NK-92 treated with Interleukin-12 subunit alpha and Interleukin-12 subunit beta, amount 100 ng/mL, for 24 hours (cell line): ENCODE measurements at places on chromosomes 2 and 18.

DNA sequence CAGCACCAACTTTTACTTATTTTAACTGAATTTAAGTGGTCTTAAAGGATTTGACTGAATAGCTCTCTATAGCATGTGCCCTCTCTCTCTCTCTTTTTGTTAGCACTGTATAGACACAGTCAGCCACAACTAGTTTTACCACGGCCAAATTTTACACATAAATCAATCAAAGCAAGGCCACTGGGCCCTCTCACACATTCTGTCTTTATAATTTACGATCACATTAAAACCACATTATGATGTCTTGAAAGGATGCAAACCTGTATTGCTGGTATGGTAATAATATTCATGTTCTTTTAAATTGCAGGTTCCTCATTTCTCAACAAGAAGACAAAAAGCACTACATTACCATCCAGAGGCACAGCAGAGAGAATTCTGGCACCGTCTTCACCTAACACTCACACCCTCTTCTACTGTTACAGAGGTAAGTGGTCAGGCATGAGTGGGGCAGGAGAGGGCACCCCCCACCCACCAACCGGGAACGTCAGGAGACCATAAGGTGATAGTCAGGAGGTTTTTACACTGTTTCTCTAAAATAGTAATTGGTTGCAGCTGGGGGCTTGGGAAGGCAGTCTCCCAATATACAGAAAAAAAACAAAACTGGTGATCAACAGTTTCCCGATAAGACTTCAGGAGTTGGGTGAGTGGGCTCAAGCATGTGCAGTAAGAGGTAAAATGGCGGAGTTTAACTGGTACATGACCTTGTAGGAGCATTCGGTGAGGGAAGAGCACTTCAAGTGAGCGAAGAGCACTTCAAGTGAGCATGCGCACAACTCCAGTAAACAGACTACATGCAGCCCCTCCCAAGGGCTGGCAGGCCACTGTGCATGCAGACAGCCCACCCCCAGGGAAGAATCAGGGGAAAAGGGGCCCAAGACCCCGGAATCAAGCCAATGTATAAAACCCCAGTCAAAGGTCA lies 296.7 kb downstream of the PIEZO2 start:
- no peak for DNase-seq

DNA sequence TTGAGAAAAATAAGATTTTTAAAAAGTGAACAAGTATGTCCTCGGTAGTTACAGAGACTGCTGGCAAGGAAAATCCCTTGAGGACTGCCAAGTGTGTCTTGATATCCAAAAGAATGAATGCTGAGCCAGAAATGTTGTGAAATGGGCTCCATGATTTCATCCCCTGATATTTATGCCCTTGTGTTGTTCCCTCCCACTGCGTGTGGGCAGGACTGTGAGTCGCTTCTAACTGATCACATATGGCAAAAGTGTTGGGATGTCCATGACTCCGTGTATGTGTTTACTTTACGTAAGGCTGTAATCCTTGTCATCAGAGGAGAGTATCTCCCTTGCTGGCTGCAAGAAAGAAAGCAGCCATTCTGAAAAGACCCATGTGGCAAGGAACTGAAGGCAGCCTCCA lies 285.1 kb downstream of the SS18 start:
- DNase-seq: no peak

- DNase-seq: no peak
Measured at GRCh38 chr2:129883121-129883520, 96.3 kb upstream of the RAB6C start.

GRCh38 chr2:175227393-175227792 lies 45.9 kb upstream of the ATP5MC3 start:
- DNase-seq: no peak

DNA sequence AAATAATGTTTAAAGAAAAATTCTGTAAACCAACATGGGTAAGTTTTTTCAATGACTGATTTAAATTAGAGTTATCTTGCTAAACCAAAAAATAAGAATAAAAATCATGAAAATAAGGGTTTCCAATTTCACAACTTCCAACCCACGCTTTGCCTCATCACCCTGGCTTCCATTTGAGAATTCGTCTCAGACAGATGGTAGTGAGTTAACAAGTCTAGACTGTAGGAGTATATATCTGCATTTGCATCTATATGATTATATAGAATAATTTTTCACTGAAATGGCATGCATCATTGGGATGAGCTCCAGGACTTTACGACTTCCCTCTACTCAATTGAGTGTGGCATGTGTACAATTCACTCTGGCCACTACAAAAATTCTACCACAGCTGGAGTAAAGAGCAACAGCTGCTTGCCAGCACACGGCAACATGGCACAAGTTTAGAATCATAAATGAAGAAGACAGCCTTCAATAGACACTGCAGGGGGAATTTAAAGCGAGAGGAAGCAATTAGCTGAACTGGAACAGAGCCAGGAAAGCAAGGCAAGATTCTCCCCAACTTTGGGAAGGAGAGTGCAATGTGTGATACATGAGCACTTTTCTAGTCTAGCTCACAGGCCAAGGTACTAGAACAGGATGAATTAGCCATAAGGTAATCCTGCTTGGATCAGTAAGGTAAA lies 1673.5 kb upstream of the CELF4 start:
- DNase-seq: no peak

- no peak for DNase-seq
Measured at GRCh38 chr2:108633409-108633808, 85.9 kb upstream of the RANBP2 start.

DNA sequence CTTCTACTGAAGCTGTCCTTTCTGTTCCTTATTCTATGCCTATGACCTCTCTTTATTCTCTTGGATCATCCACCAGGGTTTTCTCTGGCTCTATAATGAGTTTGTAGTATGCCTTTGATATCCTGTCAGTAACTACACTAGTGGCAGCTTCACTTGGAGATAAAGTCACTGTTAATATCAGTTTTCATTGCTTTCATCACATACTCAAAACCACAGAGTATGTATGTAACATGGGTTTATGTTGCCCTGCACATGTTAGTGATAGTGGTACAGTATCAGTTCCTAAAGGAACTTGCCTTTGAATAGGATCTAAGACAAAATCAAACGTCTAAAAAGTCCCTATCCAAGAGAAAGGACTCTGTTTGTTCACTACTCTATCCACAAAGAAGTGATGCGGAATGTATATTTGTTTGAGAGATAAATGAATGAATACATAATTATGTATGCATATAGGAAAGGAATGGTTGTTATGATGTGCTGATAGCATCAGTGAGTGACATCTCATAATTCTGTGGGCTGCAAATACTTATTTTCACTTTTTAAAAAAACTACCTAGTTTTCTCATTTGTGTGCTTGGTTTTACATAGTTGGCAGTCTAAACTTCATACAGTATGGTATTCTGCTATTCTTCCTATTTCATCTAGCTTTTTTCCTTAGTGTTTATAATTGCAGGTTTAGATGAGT lies 45.1 kb downstream of the TET3 start:
- DNase-seq: no peak

GRCh38 chr2:172427256-172427989 lies at the start of gene ITGA6:
Gene ITGA6 (plus strand): TSS chr2:172427586.
- peak; percentile 91 for DNase-seq

GRCh38 chr2:190149200-190149599 lies 86.7 kb upstream of the MSTN start:
- no peak for DNase-seq

- DNase-seq: no peak
Measured at GRCh38 chr2:66073172-66073571, 361.8 kb upstream of the MEIS1 start.

- no peak for DNase-seq
Measured at GRCh38 chr2:120465989-120466703, 120.2 kb downstream of the INHBB start.

DNA sequence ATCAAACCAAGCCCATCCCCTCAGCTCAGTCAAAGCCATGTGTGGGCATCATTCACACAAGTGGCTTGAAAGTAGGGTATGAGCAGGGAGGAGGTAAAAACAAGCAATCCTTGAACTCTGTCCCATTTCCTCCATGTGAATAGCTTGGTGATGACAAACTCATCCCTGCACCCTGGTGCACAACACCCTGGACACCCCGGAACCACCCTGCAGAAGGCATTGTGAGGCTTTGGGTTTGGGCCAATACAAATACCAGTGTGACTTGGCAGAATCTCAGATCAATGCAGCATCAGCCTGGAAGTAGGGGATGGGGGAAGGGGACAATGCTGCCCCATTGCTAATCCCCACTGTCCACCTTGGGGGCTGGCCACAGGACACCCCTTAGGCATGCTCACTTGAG lies 28.6 kb downstream of the TGFA start:
- DNase-seq: no peak

GRCh38 chr2:55418512-55419232 lies 984 bp downstream of the CCDC88A start:
- DNase-seq: no peak

GRCh38 chr2:186485576-186485870 lies 537 bp upstream of the ZC3H15 start:
- DNase-seq: no peak

DNA sequence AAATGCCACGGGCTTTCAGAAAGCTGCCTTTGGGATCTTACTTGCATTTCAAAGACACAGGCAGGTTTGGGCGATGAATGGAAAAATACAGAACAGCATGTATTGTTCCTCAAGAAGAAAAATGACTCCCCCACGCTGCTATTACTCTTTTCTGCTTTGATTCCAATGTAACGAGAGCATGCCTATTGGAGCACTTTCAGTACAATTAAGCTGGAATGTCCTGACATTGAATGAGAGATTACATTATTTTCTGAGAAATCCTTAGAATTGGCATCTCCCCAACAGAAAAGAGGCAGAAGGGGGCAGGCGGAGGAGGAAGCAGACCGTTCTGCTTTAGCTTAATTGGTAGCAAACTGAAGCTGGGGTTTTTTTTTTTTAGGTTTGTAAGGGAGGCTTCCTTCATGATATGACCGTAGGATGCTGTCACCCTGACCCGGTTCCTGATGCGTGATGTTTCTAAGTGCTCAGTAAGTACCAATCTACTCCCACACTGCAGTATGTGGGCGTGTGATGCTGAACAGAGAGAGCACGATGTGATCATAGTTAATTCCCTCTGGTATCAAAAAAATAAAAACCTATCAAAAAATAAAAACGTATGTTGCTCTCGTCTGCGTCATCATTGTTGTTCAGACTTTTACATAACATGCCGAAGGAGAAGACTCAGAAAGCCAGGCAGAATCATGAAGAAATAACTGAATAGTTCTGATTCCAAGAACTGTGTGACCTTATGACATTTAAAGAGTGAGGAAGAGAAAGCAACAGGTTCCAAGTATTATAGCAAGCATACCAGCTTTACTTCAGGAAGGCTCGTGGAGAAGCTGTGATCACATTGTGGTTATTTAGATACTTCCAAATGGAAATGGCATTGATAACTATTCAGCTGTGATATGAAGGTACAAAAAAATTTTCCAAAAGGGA lies 40.5 kb downstream of the LONRF2 start:
- no peak for DNase-seq

GRCh38 chr2:174527959-174528358 lies 41.1 kb upstream of the GPR155 start:
- no peak for DNase-seq

GRCh38 chr2:101305035-101305434 lies 3.5 kb downstream of the RNF149 start:
- DNase-seq: no peak

DNA sequence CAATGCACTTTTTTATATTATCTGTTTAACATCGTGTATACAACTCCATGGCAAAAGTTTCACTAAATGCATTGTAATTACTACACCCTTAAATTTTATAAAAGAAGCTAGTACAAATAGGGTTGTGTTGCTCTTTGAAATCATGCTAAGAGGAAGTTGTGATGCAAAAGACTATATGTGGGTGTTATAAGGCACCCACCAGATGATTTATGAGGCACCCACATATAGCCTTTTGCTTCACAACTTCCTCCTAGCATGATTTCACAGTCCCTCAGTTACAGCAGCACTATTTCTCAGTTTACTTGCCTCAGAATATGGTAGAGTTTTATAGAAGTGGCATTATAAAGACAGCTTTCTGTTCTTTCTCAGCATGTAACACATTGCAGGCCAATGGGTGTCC lies 277.3 kb upstream of the DOK6 start:
- no peak for DNase-seq
